ENCODE measurements at places on chromosomes 13 and 19.

- no peak for DNase-seq
These were observed 1.5 kb upstream of the RGCC start for GRCh38 chr13:41455725-41456419.

DNA sequence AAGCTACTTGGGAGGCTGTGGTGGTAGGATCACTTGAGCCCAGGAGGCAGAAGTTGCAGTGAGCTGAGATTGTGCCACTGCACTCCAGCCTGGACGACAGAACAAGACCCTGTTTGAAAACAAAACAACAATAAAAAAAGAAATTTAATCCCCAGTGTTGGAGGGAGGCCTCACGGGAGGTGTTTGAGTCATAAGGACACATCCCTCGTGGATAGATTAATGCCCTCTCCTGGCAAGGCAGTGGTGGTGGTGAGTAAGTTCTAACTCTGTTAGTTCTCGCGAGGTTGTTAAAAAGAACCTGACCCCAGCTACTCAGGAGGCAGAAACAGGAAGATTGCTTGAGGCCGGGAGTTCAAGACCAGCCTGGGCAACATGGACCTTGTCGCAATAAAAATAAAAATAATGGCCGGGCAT, 27.6 kb upstream of the SIN3B start:
- peak; percentile 61 for DNase-seq

GRCh38 chr13:97809576-97809975, 143.9 kb upstream of the IPO5 start:
- DNase-seq = no peak

DNA sequence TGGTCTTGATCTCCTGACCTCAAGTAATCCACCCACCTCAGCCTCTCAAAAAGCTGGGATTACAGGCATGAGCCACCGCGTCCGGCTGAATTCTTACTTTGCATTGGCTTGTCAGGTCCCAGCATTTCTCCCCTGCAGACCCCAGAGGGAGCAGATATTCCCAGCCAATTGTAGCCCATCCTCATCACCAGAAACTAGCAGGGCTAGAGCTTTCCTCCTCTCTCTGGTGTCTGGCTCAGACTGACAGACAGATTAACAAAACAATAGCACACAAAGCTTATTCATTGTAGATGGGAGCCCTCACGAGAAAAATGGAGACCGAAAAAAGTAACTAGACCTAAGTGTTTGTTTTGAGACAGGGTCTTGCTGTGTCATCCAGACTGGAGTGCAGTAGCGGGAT, 7.5 kb upstream of the MPV17L2 start:
- DNase-seq = no peak

GRCh38 chr13:28583651-28584091, 75.3 kb upstream of the POMP start:
- DNase-seq = no peak

DNA sequence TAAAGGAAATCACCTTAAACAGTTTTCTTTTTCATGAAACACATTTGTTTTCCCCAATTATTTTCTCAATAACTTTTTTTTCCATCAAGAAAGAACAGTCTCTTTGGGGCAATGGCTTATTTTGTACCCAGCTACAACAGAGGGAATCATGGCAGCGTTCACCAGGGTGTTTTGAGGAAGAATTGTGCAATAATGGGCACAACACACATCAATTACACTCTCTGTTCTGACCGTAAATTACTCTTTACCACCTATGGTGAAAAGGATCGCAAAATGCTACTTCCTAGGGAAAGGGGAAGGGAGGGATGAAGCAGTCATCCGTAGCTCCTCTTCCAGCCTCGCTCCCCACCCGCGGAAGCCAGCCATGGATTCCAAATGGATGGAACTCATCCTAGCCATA, 38.6 kb downstream of the TMTC4 start:
- DNase-seq = no peak

GRCh38 chr19:19385896-19386869, 19.3 kb upstream of the GATAD2A start:
- DNase-seq = no peak

DNA sequence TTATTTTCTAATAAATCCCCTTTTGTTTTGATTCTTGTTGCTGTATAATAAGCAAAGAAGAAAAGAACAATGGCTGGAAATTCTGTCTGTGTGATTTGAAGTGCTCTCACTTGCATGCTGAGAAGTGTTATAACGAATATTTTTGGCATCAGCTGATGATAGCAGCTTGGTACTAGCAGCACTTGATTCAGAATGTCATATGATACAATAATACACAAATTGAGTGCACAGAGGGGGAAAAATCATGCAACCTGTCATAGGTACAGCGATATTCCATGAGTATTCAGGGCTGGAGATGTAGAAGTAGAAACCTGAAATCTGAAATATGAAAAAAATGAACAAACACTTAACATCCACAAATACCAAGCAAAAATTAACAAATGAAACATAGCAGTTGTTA, 108.1 kb downstream of the FGF14 start:
- DNase-seq = no peak

All from HEK293T (cell line).